ENCODE measurements at places on chromosomes 1 and 21.
A peak's percentile ranks its signal among the peaks of the same experiment; 100 is the strongest.

- peak; percentile 61 for DNase-seq
Measured at GRCh38 chr1:84724128-84724860, 34.0 kb upstream of the SSX2IP start.

GRCh38 chr1:15958793-15959192, 17.1 kb downstream of the ZBTB17 start:
- no peak for DNase-seq

DNA sequence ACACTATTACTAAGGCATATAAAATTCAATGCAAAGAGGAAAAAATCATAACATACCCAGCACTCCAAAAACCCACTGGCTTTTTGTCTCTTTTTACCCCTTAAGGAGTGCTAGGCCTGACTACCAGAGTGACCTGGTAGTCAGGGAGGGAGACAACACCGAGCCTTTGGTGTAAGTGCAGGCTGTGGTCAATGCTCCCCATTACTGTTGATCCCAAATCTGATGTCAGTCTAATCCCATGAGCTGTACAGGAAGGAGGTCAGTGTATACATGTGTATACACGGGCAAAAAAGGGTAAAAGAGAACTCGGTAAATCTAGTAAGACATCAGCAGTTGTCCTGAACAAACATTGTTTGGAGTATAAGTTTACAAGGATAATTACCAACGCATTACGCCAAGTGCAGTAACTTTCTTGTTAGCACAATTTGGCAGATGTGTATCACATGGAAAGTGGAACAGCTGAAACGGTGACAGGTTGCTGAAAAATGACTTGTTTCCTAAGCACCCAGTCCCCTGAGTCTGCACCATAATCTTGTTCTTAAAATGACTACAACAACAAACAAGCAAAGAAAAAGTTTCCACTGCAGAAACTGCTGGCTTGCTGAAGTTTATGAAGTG, 217.9 kb downstream of the KCNH1 start:
- DNase-seq = no peak

GRCh38 chr1:67134695-67135094, at the start of gene C1orf141:
Gene C1orf141, minus strand, starts transcription at chr1:67134970. Its CDS starts 7,730 bp downstream, at chr1:67127240.
- no peak for DNase-seq

DNA sequence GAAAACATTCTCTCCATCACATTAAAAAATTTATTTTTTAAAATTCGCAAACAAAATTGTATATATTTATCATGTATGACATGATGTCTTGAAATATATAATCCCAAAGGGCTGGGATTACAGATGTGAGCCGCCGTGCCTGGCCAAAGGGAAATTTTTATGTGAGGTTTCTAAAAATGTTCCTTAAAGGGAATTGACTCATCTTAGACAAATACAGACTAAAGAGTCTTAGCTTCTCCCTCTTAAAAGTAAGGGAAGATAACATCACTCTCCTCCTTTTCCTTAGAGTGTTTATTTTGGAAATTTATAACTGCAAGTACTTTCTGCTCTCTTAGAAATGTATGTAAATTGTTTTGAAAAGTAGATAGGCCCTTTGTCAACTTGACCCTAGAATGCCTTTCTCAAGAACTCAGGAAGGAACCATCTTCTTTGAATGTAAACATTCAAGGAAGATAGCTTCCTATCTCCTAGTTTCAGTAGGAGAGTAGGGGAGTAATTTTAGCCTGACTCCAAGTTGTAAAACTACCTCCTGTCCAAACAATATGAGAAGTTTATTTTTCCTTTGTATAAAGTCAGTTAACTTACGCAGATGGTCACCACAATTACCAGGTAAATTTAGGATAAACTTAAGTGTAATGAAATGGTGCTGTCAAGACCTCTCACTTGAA, 59.5 kb downstream of the C21orf91 start:
- no peak for DNase-seq

Measured in CD4-positive, alpha-beta T cell treated with Interleukin-17A for 1 hour (primary cell).